ENCODE measurements at places on chromosomes 6 and 20.

DNA sequence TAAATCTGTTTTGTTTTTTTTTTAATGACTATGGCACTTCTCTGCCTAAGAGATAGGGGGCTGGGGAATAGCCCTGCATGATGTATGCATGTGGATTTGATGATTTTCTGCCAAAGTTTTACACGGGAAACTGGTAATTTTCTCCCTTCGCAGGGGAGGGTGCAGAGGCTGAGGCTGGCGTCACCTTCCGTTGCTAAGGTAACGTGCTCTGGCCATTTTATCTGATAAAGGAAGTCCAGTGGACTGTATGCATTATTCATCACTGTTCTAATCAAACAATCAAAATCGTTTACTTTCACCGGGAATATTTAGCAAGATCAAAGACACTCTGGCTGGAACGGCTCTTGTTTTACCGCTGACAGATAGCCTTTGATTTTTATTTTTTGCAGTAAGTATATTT, 789 bp downstream of the PHACTR1 start:
- DNase-seq, result no peak

DNA sequence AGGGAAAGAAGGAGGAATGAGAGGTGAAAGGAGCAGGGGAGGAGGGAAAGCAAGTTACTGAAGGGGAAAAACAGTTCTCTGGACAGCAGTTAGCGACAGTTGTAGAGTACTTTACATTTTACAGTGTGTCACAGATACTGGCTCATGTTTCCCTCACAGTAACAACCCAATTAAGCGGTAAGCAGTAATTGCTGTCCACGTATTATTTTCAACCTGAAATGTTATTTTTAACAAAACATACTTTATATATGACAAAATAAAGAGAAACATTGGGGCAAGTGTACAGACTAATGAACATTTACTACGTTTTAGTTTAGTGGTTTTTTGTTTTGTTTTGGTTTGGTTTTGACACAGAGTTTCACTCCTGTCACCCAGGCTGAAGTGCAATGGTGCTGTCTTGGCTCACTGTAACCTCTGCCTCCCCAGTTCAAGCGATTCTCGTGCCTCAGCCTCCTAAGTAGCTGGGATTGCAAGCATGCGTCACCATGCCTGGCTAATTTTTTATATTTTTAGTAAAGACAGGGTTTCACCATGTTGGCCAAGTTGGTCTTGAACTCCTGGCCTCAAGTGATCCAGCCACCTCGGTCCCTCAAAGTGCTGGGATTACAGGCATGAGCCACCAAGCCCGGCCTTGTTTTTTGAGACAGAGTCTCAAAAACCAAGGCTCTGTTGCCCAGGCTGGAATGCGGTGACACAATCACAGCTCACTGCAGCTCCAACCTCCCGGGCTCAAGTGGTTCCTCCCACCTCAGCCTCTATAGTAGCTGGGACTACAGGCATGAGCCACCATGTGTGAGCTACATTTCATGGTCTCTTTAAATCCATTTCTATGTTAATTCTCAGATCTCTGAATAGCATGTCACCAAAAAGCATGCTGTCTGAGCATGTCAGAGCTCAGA, 22.6 kb upstream of the BTN3A2 start:
- no peak for DNase-seq

DNA sequence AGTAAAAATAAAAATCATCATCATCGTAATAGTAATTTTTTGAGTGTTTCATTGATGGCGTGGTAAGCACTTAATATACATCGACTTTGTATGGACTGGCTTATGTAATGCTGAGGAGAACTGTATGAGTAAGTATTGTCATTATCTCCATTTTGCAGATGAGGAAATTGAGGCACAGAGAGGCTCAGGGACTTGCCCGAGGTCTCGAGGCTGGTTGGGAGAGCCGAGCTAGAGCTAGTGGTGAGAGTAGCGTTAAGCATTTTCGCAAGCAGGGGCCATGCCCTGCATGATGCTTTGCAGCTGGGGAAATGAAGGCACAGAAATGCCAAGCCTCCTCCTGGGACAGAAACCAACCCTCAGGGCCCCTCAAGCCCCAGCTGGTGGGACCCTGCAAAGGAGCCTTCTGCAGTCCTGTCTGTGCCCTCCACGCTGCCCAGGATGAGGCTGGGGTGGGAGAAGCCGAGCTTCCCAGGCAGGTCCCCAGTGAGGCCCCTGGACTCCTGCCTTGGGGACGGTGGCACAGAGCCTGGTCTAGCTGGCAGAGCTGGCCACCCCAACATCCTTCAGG, 31.1 kb upstream of the STX16 start:
- no peak for DNase-seq

- DNase-seq, result no peak
Measured at GRCh38 chr6:24994812-24995211, 59.1 kb upstream of the RIPOR2 start.

DNA sequence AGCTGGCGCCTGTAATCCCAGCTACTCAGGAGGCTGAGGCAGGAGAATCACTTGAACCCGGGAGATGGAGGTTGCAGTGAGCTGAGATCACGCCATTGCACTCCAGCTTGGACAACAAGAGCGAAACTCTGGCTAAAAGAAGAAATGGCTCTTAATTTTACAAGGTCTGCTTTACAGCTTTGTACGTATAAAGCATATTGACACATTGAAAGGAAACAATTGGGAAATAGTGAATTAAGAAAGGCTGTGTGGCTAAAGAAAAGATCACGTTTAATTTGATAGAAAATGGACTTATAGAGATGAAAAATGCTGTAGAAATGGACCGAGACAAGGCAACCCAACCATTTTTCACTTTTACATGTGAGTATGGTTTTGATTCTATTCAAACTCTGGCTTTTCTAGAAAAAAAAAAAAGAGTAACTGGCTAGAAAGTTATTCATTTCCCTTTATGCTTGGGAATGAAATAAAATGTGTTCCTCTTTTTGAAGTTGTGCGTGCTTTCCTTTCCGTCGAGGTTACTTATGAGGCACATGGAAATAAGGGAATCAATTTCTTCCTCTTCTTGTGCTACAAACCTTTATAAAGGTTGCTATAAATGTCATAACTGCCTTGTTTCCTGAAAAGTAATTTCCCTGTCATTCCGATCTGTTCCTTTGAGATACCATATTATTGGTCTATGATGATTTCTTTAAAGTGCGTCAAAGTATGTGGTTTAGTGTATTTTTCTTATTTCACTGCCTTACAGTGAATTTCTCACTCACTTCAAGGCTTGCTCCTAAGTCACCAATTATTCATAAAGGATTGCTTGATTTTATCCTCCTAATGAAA, 29.4 kb downstream of the PFDN4 start:
- no peak for DNase-seq

- no peak for DNase-seq
Measured at GRCh38 chr6:150647051-150647450, 47.4 kb downstream of the PLEKHG1 start.

GRCh38 chr6:11241793-11242201, 9.3 kb upstream of the NEDD9 start:
- DNase-seq, result peak; percentile 51

GRCh38 chr6:48397887-48398286, 286.9 kb upstream of the PTCHD4 start:
- DNase-seq, result no peak

- no peak for DNase-seq
Measured at GRCh38 chr6:90184334-90185298, 112.0 kb downstream of the BACH2 start.

DNA sequence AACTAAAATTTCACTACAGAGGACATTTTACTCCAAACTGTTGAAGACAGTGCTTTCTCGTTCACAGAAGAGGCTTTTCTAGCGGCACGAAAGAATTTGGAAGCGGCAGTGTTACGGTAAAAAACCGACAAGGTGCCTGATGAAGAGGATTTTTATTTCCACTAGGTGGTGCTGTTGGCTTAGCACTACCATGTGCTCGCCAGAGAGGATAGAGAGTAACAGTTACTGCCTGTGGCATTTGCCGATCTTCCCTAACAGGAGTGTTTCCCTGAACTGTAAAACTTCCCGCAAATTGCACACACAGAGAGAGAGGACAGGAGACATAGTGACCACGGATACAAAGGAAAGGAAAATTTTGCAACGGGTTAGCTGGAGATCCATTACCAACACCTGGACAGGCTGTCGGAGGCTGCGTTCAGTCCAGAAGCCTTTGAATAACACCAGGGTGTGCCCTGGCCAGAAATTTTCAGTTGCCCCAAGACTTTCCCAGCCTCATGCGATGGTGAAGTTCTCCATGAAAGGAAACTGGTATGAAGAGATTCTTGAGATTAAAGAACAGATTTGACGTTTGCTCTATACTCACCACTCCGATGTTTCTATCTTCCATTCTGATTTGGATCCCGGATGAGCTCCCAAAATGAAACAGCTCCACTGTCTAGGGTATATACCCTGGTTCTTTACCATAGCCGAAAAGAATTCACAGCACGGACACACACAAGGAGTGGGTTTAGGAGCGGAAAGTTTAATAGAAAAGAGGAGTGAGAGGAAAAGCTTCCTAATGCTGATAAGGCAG, 48.1 kb downstream of the HLA-DPB1 start:
- no peak for DNase-seq

GRCh38 chr6:50087231-50087954, 37.7 kb upstream of the DEFB112 start:
- DNase-seq, result no peak

DNA sequence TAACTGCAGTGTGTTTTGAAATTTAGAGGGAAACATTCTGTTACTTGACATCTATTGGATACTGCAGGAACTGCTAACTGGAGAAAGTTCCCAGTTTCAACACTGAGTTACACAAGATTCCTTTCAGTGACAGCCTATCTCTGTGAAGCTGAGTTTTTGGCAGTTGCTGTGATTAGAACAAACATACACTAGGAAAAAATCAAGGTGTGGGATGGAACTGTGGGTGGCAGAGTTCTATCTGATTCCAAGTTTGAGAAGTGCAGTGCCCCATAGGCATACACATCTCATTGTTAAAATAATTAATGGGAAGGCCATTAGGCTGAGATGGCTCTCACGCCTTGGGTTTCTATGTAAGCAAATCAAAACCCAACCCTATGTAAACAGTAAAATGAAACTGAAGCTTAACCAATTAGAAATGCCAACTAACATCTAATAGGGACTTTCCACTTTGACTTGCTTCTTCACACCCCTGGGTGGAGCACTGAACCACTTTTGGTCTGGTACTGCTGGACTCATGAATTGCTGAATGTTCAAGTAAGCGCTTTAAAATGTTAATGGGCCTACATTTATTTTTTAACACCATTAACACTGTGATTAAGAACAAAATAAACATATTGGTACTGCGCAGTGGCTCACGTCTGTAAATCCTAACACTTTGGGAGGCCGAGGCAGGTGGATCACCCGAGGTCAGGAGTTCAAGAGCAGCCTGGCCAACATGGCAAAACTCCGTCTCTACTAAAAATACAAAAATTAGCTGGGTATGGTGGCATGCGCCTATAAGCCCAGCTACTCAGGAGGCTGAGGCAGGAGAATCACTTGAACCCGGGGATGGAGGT, 55.2 kb upstream of the TBC1D7 start:
- DNase-seq, result no peak

DNA sequence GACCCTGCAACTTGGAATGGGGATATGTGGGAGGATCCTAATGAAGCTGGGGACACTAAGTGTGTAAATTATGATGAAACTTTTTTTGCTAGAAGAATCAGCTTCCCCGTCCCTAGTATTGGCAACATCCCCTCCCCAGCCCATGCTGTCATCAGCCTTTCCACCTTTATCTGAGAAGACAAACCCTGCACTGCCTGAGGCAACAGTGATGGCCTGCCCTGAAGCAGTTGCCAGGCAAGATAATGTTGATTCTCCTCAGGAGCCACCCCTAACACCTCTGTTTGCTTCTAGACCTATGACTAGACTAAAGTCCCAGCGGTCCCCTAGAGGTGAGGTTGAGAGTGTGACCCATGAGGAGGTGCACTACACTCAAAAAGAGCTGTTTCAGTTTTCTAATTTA, 27.1 kb downstream of the MICA start:
- DNase-seq, result no peak

DNA sequence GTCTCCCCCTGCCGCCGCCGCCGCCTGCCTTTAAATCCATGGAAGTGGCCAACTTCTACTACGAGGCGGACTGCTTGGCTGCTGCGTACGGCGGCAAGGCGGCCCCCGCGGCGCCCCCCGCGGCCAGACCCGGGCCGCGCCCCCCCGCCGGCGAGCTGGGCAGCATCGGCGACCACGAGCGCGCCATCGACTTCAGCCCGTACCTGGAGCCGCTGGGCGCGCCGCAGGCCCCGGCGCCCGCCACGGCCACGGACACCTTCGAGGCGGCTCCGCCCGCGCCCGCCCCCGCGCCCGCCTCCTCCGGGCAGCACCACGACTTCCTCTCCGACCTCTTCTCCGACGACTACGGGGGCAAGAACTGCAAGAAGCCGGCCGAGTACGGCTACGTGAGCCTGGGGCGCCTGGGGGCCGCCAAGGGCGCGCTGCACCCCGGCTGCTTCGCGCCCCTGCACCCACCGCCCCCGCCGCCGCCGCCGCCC, 474 bp downstream of the CEBPB start:
- no peak for DNase-seq

DNA sequence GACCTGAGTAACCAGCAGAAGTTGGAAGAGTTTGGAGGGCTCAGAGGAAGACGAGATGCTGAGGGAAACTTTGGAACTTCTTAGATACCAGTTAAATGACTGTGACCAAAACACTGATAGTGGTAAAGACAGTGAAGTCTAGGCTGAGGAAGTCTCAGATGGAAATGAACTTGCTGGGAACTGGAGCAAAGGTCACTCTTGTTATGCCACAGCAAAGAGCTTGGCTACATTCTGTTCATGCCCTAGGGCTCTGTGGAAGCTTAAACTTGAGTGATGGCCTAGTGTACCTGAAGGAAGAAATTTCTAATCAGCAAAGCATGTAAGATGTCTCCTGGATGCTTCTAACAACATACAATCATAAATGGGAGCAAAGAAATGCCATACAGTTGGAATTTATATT, 24.7 kb downstream of the WDR27 start:
- DNase-seq, result no peak

DNA sequence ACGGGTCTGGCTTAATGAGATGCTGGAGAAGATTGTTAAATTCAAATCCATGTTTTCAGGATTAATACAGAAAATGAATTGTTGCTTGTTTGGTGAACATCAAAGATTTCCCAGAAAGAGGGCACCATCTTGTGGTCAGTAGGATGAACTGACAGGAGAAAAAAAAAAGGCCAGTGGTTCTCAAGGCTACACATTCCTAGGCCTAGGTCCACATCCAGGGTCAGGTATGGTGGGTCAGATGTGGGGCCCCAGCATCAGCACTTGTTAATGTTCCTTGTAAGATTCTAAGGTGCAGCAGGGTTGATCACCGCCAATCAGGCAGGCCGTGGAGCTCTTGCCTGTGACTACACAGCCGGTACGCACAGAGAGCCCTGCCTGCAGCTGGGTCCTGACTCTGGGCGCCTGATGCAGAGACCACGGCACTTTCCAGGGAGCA, 34.0 kb upstream of the FOXO3 start:
- DNase-seq, result no peak

DNA sequence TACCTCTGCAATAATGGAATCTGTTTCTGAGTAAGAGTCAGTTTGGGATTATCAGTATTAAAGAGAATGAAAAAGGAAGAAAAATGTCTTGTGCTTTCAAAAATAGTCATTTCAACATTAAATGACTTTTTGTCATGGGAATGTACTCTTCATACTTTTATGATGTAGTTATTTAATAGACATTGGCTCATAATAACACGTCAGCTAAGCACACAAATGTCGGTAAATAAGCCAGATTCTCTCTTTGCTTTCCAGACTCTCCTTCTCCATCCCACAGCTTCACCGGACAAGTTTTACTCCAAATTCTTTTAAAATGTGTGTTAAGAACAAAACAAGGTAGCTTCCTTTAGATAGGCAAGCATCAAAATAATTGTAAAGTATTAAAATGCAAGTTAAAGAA, 76.0 kb downstream of the C6orf52 start:
- DNase-seq, result no peak

GRCh38 chr20:59074456-59074855, 31.9 kb upstream of the PRELID3B start:
- no peak for DNase-seq
